Activated CD4-positive, alpha-beta T cell treated with anti-CD3 and anti-CD28 coated beads, Interleukin-2, amount 50 U/mL, for 48 hours (primary cell): ENCODE measurements at places on chromosomes 2 and 18.

GRCh38 chr2:190720691-190721090 is 71.8 kb downstream of the NAB1 start:
- no peak for DNase-seq

GRCh38 chr2:81549646-81550045 is 1245.1 kb upstream of the LRRTM1 start:
- DNase-seq = no peak

DNA sequence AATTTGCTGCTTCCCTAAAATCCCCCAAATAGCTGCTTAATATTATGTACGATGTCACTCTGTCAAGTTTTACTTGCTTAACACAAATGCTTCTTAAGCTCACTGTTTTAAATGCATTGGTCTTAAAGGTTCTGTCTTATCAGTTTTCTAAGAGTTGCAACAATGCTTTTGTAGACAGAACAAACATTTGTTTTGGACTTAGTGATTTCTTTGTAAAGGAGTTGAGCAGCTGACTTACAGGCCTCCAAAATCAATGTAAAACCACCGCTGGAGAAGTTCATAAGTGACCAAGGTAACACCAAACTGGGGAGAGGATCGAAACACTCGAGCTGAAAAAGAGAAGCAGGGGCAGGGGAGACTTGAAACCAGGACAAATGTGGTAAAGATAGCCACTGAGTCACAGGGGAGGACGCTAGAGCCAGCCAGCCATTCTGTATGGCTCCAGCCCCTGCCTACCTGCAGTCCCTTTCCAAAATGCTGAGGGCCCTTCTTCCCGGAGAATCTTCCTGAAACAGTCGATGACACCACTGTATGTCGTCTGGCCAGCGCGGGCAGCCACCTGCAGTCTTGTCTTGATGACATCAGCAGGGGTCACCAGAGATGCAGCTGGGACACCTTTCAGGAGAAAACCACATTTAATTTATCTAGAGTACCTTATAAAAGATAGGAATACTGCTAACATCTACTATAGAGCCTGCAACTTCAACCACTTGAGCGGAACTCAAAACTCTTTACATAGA is 100.2 kb downstream of the DYNC1I2 start:
- no peak for DNase-seq

- no peak for DNase-seq
Observed at GRCh38 chr2:43146083-43146482, 80.3 kb downstream of the ZFP36L2 start.

DNA sequence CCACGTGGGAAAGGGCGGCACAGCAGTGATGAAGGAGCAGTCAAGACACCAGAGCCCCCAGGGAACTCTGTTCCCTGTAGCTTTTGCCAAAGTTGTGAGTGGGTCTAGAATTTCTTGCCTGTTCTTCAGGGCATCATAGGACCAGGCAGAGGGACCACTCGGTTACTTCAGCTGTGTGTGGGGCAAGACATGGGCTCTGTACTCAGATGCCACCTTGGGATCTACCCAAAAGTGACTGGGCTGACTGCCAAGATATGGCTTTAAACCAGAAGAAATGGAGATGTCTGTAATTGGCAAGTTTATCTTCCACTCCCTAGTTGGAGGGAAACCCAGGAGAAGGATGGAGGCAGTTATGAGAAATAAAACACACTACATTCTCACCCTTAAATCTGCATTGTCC is 29.6 kb downstream of the KCNF1 start:
- DNase-seq = no peak

DNA sequence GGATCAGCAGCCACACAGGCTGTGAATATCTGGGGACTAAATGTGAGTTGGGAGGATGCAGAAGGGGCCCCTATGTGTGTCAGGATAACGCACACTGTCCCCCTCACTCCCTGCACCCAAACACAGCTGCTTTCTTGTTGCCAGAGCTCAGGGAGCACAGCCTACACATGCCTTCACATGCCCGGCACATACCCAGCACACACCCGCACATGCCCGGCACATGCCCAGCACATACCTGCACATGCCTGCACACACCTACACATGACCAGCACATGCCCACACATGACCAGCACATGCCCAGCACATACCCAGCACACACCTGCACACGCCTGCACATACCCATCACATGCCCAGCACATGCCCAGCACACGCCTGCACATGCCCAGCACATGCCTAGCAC is 75.6 kb downstream of the TPO start:
- DNase-seq = no peak
